ENCODE measurements at places on chromosomes 16 and 17.

GRCh38 chr17:1087381-1088241 lies 90.7 kb downstream of the TIMM22 start:
- DNase-seq = no peak

GRCh38 chr17:36011201-36011600 lies 6.6 kb downstream of the CCL23 start:
- DNase-seq = no peak

DNA sequence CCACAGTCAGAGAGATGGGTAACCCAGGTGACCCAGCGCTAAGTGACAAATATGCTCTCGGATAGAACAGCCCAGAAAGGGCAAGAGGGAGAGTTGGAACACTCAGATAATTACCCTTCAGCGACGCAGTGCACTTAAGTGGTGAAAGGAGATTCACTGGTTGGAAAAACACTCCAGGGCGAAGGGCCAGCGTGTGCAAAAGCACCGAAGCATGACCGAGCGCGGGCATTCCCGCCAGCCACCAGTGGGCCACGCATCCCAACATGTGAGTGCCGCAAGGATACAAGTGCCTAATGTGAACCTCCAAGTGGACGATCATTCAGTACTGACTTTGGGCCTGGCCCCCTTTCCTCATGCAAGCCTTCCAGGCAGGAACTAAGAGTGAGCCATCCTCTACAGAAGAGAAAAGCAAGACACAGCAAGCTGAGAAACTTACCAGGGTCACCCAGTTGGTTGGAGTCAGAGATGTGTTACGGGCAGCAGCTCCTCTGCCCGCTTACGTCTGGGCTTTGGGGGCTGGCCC lies 258.4 kb downstream of the C16orf95 start:
- no peak for DNase-seq

GRCh38 chr16:85640254-85640558 lies 27.1 kb downstream of the GSE1 start:
- no peak for DNase-seq

- DNase-seq = no peak
These were observed 6.4 kb upstream of the MTSS2 start for GRCh38 chr16:70692130-70692872.

GRCh38 chr16:85236818-85237150 lies 124.5 kb upstream of the CIBAR2 start:
- no peak for DNase-seq

DNA sequence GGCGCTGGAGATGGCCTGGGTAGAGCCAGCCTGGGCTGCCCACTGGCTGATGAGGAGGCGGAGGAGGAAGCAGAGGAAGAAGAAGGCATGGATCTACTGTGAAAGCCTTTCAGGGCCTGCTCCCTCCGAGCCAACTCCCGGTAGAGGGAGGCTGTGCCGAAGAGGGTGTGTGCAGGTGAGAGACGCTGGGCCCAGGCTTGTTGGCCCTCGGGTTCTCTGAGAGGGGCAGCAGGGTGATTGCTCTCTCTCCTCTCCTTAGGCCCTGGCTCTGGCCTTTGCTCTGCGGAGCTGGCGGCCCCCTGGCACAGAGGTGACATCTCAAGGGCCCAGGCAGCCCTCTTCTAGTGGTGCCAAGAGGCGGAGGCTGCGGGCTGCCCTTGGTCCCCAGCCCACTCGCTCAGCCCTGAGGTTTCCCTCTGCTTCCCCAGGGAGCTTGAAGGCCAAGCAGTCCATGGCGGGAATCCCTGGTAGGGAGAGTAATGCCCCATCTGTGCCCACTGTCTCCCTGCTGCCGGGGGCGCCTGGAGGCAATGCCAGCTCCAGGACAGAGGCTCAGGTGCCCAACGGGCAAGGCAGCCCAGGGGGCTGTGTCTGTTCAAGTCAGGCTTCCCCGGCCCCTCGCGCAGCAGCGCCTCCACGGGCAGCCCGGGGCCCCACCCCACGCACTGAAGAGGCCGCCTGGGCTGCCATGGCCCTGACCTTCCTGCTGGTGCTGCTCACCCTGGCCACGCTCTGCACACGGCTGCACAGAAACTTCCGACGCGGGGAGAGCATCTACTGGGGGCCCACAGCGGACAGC lies 3.6 kb downstream of the TP53I13 start:
- DNase-seq = peak; percentile 30

DNA sequence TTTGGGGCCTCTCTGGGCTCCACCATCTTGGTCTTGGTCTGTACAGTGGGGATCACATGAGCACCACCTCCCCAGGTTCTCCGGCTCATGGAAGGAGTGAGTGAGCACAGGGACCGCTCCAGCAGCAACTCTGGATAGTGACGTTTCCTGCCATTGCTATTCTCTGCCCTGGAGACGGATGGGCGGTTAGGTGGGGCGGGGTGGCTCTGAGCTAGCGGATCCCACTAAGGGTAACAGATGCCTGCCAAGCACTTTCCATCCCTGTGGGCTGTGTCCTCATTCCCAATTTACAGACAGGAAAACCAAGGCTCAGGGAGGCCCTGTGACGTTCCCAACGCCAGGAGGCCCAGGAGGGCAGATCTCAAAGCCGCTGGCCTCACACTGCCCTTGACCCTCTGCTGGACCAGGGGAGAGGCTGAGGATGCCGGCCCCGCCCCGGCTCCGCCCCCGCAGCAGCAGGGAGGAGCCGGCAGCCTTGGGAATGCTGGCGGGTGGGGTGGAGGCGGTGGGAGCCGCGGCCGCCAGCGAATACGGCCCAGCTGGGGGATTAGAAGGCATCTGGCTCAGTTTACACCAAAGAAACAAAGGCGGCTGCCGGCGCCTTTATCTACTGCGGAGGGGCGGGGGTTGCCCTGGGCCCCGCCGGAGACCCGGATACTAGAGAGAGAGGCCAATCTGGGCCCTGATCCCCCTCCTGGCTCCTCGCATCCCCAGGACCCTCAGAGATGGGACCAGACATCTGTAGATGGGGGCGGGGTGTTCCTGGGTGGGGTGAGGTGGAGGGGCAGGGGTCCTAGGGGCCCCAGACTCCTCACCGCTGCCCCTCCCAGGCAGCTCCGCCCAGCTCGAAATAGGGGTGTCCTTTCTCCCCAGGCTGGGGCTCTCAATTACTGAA lies 122.3 kb upstream of the CIBAR2 start:
- no peak for DNase-seq

GRCh38 chr17:43661699-43662412 lies at the start of gene MEOX1:
Gene MEOX1 (minus strand): TSS chr17:43661922. CDS start chr17:43661534, 388 bp downstream.
- DNase-seq = no peak

- DNase-seq = no peak
These were observed 6.9 kb downstream of the IGFBP4 start for GRCh38 chr17:40450175-40450574.

GRCh38 chr16:11104168-11105037 lies 151.6 kb downstream of the SOCS1 start:
- DNase-seq = no peak

GRCh38 chr16:10579965-10580882 lies at the start of gene EMP2:
Gene EMP2 (minus strand): TSS chr16:10580598. CDS start chr16:10547617, 32,981 bp downstream.
- DNase-seq = no peak

DNA sequence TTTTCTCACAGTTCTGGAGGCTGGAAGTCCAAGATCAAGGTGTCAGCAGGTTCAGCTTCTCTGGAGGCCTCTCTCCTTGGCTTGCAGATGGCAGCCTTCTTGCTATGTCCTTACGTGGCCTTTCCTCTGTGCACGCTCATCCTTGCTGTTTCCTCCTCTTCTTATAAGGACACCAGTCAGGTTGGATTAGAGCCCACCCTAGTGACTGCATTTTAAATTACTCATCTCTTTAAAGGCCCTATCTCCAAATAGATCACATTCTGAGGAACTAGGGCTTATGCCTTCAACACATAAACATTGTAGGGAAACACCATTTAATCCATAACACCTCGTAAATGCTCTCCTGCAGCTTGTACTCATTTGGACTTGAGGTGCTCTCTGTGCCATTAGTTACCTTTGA lies 36.3 kb downstream of the DHRS7C start:
- no peak for DNase-seq

DNA sequence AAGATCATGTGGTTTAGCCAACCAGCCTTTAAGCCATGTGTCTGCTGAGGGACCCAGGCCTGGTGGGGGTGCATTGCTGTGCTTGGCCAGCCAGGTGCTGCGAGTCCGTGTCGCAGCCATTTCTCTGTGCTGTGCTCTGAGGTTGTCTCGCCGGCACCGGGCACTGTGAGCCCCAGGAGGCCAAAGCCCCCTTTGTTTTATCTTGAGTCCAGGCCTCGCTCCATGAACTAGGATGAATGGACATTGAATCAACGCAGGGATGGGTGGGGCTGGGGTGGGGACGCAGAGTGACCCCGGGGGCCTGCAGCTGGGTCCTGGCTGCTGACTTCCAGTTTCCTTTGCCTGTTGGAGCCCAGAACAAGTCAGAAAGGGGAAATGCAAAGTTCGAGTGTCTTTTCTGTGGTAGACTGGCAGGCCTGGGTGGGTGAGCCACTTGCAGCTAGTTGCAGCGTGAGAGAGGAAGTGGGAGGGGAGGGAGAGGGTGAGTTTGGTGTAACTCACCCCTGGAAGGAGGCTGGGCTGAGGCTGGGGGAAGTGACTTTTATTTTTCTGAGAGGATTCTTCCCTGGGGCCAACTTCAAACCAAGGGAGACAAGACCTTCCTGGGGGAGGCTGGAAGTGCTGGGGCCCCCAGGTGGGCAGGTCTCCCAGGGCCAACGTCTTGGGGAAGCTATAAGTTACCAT lies 324.7 kb downstream of the SEC14L1 start:
- no peak for DNase-seq

DNA sequence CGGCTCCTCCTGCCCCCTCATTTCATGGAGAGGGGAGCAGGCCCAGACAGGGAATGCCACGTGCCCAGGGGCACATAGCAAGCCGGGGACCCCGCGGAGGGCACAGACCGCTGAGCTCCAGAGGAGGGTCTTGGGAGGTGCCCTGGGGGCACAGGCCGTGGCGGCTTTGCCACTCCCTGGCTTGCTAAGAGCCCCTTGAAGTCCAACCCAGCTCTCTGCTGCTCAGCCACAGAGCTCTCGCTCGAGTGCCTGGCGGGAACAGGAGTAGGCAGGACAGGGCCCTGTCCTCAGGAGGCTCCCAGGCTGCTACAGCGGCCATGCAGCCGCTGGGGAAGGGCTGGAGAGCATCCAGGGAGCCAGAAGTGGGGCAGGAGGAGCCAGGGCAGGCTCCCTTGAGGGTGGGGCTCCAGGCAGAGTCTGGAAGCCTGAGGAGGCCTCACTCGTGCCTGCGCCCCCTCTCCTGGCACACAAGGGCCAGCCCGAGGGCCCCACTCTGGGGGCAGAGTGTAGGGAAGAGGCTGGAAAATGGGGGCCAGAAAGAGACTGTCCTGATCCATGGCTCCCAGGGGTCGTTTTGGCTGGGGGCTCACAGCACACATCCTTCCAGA lies 4.4 kb upstream of the RAB26 start:
- no peak for DNase-seq

- no peak for DNase-seq
These were observed 3.7 kb downstream of the RPH3AL start for GRCh38 chr17:348692-349425.

Measured in activated CD4-positive, CD25-positive, alpha-beta regulatory T cell treated with anti-CD3 and anti-CD28 coated beads, Interleukin-2, amount 50 U/mL, for 72 hours (primary cell).